GM12878 (cell line): ENCODE measurements at places on chromosomes 5 and 9.

DNA sequence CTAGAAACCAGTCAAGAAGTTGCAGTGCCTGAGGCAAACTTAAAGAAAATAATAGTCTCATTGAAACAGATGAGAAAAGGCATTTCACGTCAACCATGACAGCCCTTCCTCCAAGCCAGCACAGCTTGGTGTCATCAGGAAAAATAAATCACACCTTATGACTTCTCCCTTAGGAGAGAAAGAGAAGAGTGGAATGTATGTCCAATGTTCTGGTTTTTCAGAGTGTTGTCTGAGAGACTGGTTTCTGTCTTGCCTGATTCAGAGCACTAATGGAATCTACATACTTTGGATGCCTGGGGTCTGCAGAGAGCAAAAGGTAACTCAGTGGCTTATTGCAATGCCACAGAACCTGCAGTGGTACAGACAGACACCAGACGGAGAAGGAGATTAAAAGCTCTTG lies 105.5 kb upstream of the PDE4D start:
- no peak for DNase-seq

- DNase-seq = no peak
Measured at GRCh38 chr9:36832164-36832795, 201.8 kb downstream of the PAX5 start.

DNA sequence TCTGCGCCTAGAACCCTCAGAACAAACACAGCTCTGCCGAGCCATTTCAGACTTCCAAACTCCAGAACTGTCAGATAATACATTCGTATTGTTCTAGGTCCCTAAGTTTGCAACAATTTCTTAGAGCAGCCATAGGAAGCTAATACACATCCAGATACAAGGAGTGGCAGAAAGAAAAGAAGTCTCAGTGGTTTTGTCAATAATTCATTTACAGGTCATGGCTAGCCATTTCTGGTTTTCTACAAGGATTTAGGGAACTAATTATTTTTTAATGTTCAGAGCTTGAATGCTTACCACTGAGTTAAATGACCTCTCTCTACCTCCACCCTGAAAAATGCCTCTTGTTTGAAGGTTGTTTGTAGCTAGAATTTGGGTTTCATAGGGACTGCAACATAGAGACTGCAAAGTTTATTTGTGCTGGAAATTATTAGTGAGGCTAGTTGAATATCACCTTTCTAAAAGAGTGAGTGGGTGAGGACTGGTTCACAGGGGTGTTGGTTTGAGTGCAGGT lies 15.5 kb upstream of the ERMP1 start:
- DNase-seq = no peak

DNA sequence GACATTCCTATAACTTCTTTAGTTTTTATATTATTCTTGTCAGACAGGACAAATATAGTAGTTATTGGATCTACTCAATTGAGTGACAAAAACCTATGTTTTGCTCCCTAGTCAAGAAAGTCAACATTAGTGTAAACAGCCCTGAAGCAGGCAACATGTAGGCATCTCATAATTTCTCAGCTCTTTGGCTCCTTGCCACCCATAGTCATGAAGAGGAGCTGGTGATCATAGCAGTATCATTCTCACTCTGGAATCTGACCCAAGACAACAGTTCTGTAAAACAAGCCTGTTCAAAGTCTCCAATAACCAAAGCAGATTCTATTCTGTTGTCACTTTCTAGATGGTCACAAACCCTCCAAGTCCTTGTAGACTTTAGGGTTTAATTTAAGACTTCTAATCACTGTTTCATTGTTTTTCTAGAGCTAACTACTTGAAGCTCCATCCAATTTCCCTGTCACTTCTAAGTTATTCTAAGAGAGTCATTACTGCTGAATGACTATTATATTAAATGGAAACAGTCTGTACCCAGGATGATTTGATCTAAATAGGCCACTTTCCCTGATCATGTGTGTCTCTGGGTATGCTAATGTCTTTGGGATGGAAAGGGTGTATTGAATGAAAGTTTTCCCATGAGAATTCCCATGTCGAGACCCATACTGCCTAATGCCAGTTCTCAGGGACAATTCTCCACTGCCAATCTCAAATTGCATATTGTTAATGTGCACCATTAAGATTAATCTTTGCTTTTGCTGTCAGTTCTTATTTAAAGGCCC lies 533.3 kb downstream of the ACTL7B start:
- DNase-seq = no peak
